ENCODE measurements at places on chromosomes 13 and 19.

GRCh38 chr13:43961909-43962308 is 82.2 kb downstream of the LACC1 start:
- no peak for DNase-seq

GRCh38 chr13:24742977-24743376 is 21.0 kb upstream of the RNF17 start:
- no peak for DNase-seq

- DNase-seq: no peak
Observed at GRCh38 chr19:55287361-55288079, 3.7 kb downstream of the BRSK1 start.

DNA sequence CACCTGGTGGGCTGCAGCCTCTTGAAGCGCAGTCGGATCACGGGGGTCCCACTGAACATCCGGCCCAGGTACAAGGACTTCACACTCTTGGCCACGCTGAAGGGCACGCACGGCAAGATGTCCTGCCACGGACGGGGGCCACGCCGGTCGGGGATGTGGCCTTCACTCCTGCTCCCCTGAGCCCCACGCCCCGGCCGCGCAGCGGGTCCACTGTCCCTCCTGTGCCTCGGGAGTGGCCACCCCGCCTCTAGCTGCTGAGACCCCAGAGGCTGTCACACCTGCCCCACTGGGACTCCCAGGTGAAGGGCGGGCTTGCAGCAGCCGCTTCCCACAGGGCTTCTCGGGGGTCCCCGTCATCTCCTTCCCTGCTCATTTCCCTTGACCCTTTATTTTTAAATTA is 31.2 kb downstream of the GAS6 start:
- DNase-seq: no peak

GRCh38 chr13:91200486-91200885 is 147.0 kb upstream of the MIR17HG start:
- no peak for DNase-seq

GRCh38 chr19:49309087-49309486 is 15.9 kb downstream of the SLC6A16 start:
- DNase-seq: peak; percentile 34

DNA sequence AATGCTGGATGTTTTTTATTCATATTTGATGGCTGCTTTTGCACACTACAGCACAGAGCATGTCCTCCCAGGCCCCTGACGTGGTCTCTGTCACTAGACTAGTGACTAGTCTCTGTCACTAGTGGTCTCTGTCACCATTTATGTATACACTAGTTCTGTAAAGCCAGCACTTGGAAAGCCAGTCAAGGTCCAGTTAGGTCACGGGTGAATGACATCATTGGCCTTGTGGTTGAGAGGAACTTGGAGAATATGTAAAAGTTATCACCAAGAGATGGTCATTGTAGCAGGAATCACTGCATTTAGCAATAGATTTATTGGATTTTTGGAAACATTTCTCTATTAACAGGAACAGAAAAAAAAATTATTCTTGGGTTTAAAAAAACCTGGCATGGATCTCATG is 72.9 kb downstream of the SHISA2 start:
- DNase-seq: no peak

GRCh38 chr19:56547535-56547934 is 8.8 kb downstream of the ZFP28 start:
- no peak for DNase-seq

GRCh38 chr13:113186061-113186900 is 22.2 kb downstream of the PCID2 start:
- no peak for DNase-seq
